GM19239 (cell line): ENCODE measurements at places on chromosomes 1 and 21.

GRCh38 chr1:218895064-218895587 is 278.6 kb upstream of the LYPLAL1 start:
- no peak for DNase-seq

GRCh38 chr1:199857516-199857915 is 170.0 kb upstream of the NR5A2 start:
- DNase-seq, result no peak

GRCh38 chr1:29120947-29121485 is 2.7 kb downstream of the TMEM200B start:
- peak; percentile 83 for DNase-seq

- DNase-seq, result no peak
Observed at GRCh38 chr21:29943885-29944284, 4.1 kb upstream of the GRIK1 start.

DNA sequence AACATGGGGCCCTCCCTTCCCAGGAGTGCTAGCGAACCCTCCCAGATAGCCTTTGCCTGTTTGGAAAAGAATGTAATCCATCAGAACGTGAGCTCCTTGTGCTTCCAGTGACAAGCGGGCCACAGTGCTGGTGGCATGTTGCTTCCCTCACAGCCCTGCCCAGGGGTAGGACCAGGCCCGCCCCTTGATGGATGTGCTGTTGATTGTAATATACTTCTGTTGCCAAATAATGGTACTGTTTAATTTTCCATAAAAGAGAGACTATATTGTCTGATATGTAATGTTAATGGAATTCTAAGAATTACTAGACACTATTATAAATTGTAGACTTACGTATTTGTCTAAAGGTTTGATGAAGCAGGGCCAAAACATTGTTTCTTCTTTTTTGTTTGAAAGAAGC is 16.4 kb downstream of the ATP5PO start:
- no peak for DNase-seq
